OCI-M1 (cell line): ENCODE measurements at places on chromosomes 12 and 14.

DNA sequence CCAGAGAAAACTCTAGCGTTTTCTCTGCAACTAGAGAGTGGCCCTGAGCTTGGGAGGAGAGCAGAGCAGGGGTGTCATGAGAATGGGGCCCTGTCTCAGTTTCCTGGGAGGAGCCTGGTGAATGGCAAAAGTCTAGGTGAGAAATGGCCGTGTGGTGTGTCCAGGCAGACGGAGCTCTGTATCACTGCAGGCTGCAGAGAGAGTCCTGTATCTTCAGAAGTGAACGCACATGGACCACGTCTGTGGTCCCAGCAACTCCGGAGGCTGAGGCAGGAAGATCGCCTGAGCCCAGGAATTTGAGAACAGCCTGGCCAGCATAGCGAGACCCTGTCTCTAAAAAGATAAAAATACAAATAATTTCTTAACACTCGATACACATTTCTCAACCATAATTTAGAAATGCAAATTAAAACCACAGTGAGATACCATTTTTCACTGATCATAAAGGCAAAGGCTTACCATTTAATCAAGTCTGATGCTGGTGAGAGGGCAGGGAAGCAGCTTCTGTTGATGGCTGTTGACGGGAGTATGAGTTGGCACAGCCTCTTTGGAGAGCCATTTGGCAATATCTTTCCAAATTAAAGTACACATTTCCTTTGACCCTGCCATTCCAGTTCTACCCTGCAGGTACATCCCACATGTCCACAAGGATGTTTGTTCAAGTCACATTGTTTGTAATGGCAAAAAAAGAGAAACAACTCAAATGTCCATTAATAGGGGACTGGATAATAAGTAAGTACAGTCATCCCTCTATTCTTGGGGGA is 51.0 kb downstream of the NFKBIA start:
- no peak for DNase-seq

DNA sequence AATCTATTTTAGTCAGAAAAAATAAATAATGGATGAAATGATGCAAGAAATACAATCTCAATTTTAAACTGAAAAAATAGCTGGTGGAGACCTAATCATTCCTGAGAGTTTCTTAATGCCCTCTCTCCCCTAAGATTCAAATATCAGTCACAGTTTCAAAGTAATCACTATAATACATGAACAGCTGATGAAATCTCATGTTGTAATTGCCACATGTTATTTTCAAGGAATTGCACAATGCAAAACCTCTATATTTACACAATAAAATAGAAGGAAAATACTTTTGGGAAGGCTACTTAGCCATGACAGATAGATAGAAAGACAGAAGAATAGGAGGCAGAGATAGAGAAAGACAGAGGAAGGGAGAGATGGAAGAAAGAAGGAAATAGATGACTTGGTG is 18.2 kb downstream of the IFNG-AS1 start:
- peak; percentile 47 for DNase-seq

- DNase-seq: no peak
These were observed 79.4 kb downstream of the METTL25 start for GRCh38 chr12:82437744-82438143.

DNA sequence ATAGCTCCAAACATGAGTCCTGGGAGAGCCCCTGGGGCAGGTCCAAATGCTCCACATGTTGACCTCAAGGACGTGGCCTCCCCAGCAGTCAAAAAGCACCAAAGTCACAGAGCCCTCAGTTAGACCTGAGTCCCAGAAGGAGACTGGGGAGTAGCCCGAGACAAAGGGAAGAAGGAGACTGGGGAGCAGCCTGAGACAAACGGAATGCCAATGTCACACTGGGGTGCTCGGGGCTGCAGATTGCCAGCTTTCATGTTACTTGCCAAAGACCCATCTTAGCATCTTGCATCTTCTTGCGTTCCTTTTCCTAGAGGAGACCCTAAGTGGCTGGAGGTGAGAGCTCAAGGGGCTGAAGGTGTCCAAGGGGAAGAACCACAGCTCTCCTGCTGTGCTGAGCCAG is 14.9 kb downstream of the PLEKHD1 start:
- DNase-seq: no peak

DNA sequence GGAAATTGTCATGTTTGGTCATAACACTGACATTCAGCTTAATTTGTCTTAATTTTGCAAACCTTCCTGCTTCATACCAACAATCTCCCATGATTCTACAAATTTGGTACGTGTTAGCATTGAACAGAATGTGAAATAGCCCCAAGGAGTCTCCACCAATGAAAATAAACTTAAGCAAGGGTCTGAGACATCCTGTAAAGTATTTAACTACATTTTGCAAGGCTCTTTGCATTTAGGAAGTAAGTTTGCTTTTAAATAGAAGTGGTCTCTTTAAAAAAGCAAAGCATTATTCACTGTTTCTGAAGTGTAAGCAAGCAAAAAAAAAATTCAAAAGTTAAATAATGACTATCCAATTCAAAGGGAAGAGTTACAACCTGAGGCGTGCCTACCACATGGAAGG is 79.9 kb downstream of the WASHC3 start:
- no peak for DNase-seq

- DNase-seq: peak; percentile 83
These were observed 165.4 kb downstream of the DERA start for GRCh38 chr12:16076557-16076956.

DNA sequence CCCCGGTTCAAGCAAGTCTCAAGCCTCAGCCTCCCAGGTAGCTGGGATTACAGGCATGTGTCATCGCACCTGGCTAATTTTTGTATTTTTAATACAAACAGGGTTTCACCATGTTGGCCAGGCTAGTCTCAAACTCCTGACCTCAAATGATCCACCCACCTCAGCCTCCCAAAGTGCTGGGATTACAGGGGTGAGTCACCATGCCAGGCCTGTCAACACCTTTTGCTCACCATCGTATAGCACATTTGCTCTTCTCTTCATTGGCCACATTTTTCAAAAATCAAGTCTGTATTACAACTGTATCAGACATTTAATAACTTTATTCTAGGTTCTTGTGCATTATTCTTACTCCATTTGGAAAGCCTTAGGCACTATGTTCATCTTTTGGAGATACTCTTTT is 50.3 kb downstream of the BCAT1 start:
- DNase-seq: no peak

- no peak for DNase-seq
These were observed 23.0 kb downstream of the RASSF3 start for GRCh38 chr12:64633011-64633939.

DNA sequence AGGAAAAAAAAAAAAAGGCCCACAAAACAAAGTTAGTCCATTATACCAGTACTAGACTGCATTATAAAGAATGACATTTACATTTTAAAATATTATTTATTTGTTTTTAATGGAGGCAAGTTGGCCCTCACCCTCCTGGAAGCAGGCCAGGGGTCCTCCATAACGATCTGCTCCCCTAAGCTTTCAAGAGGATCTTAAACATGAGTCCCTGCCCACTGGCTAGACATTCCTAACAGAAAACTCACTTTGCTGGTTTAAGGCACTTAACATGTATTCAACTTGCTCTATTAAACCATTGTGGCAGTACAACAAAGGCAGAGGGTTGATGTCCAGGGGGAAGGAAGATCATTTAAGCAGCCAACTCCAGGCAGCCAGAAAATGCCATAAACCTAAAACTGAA is 111.4 kb downstream of the STXBP6 start:
- DNase-seq: no peak

DNA sequence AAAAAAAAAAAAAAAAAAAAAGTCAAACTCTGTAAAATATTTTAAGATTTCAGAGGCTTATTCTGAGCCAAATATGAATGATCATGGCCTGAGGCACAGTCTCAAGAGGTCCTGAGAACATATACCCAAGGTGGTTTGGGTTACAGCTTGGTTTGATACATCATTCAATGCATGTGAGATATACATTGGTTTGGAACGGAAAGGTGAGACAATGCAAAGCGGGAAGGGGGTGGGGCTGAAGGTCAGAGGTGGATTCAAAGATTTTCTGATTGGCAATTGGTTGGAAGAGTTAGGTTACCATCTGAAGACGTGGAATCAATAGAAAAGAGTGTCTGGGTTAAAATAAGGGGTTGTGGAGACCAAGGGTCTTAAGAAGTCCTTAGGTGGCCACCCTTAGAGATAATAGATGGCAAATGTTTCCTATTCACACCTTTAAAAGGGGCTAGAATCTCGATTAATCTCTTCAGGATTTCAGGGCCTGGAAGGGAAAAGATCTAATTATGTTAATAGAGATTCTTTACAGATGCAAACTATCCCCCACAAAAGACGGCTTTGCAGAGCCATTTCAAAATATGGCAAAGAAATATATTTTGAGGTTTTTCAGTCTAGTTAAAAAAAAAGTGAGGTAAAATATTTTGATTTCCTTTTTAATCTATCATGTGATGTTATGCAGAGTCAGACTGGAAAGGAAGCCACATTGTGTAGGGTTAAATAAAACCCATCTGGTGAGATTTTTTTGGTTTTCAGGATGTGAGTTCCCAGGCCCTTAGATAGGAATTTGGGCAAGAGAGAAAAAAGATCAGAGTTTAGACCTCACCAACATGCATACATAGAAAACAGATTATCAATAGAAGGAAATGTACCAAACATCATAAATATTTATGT is 173.8 kb upstream of the CNOT2 start:
- no peak for DNase-seq

DNA sequence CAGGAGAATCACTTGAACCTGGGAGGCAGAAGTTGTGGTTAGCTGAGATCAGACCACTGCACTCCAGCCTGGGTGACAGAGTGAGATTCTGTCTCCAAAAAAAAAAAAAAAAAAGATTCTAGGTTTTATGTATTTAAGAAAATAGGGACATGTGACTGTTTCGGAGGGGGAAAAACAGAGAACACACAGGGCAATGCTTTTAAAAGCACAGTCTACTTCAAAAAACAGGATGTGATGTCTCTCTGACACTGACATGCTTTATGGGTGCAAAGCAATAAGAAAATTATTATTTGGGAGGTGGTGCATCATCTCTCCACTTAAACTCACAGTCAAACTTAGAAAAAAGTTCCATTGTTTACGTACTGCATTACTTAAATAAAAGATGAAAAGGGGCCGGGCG is 28.7 kb downstream of the CLIP1 start:
- DNase-seq: no peak

DNA sequence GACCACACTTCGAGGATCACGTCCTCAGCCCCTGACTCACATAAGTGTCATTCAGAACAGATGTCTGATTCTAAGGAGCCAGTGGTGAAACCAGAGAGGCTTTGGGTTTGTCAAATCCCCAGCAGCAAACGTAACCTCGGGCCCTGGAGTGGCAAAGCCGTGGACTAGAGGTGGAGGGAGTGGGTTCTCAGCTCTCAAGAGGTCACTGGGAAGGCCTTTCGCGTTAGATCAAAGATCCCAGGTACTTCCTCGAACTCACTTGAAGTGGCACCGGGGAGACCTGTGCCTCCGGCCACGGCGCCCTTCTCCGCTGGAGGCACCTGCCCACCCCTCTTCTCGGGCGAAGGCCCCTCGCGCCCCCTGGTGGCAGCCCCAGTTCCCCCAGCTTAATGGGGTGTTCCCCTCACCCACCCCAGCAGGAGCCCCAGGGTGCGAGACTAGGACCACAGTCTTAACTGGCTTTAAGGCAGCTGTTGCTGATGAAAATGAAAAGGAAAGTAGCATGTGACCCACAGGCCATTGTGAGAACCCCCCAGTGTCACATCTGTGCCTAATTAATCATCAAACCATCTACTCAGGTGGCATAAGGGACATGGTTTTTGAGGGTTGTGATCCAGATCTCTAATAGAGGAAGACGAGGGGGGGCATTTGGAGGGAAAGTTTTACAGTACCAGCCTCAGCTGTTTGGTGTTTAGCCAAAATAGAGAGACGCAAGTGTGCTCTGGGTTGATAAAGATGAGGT is 672 bp upstream of the ESR2 start:
- DNase-seq: peak; percentile 89

DNA sequence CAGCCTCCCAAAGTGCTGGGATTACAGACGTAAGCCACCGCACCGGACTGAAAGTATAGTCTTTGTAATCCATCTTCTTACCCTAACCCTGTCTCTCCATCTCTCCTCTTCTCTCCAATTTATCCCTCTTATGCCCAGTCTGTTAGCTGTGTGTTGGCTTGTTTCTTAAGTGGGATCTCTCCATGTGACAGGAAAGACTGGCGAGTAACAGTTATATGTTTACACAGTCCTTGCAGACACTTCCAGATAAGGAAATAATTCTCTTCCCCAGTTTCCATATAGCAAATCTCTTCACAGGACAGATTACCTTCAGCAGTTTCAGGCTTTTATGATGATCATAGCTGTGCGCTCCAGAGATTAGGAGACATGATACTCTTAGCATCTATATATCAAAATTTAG is 16.0 kb upstream of the DIP2B start:
- no peak for DNase-seq

DNA sequence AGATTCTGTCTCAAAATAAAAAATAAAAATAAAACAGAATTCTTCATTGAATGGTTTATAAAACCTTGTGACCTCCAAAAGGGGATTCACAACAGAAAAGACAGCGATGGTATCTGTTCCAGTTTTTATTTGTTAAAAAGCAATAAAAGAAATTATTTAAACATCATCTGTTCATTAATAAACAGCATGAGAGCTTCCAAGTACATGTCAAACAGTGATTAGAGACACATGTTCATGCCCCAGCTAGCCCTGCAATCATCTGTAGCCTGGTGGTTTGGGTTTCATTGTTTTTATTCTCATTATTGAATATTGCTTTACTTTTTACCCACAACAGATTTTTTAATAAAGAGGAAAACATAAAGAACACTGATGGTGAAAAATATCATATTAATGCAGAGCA is 173.3 kb downstream of the ANO2 start:
- DNase-seq: no peak

- DNase-seq: peak; percentile 70
These were observed 29.7 kb downstream of the CLEC1A start for GRCh38 chr12:10069099-10069498.

DNA sequence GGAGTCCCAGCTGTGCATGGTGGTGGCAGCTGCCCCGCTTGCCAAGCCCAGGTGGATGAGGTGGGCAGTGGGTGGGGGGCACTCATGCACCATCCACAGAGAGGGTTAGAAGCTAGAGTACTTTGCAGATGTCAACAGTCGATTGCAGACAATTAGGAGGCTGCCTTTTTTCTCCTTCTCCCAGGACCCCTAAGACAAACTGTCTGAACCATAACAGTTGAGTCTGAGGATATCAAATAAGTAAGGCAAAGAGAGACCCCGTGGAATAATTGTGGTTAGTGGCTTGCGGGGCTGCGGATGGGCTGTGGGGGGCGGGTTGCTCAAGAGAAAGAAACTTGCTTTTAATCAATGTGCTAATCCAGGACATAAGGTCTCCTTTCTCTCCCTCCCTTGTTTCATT is 926.2 kb downstream of the VRK1 start:
- no peak for DNase-seq

GRCh38 chr14:87257421-87257820 is 735.6 kb downstream of the GALC start:
- no peak for DNase-seq

- no peak for DNase-seq
These were observed 26.4 kb downstream of the MOK start for GRCh38 chr14:102278631-102278935.

GRCh38 chr12:5377997-5378592 is 53.8 kb upstream of the NTF3 start:
- DNase-seq: no peak

- peak; percentile 43 for DNase-seq
These were observed 3.8 kb upstream of the RPAP3 start for GRCh38 chr12:47709671-47710070.
